H7 (cell line): ENCODE measurements at places on chromosomes 16 and 17. TPM values are rescaled to one million over a fixed set of nuclear protein-coding genes. Genes with fewer than 3 reads are reported as not detected.

Gene CLEC10A
- not detected in 2 replicates for total RNA-seq

Gene MMP28
- total RNA-seq: not detected in 2 replicates

Gene HP
- 1.6 and 9.8 TPM in 2 replicates for total RNA-seq

Gene VAT1L
- total RNA-seq: 18.6 and 19.5 TPM in 2 replicates

Gene CBX2
- total RNA-seq: 89.1 and 97.4 TPM in 2 replicates

DNA sequence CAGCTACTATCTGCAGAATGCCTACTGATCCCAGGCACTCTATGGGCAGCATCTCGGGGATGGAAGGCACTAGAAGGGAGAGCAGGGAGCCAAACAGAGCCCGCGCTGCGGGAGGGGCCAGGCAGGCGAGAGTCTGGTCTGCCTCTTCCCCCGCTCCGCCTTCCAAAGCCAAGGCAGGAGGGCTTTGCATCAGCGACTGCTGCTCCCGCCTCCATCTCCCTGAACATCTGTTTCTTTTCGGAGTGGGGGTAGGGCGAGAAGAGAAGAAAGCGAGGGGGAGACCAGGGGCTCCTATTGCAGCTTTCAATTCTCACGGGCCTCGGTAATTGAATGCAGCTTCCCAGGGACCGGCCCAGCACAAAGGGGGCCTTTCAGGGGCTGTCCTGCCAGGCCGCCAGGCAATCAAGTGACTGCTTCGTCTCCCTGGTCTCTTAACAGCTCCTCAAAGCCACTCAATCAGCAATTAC is 31.4 kb upstream of the CDC42EP4 start:
- peak; percentile 92 for DNase-seq

DNA sequence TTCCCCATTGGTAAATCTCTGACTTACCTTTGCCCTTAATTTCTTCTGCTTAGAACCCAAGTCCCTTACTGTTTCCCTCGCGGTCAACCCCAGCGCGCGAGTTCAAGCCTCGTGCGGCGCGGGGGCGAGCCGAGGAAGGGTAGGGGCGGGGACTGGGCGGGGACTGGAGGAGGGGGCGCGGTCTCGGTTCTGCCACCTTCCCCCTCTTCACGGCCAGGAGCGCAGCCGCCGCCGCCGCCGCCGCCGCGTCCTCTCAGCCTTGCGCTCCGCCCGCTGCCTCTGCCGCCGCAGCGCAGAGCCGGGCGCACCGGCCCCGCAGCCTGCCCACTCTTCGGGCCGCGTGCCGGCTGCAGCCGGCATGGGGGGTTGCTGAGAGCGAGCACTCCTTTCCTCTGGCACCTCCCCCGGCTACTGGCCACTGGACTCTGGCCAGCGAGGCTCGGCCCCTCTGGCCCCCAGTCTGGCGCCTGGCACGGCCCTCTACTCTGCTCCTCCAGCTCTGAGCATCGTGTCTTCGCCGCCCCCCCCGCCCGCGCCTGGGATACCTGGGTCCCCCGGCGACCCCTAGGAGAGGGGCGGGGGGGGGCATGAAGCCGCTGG is at the start of gene RAPGEFL1:
RAPGEFL1 (plus strand) TSS at position 196 of the 600 bp plus-strand sequence; CDS start at position 588, 392 bp downstream.
- peak; percentile 98 for DNase-seq

DNA sequence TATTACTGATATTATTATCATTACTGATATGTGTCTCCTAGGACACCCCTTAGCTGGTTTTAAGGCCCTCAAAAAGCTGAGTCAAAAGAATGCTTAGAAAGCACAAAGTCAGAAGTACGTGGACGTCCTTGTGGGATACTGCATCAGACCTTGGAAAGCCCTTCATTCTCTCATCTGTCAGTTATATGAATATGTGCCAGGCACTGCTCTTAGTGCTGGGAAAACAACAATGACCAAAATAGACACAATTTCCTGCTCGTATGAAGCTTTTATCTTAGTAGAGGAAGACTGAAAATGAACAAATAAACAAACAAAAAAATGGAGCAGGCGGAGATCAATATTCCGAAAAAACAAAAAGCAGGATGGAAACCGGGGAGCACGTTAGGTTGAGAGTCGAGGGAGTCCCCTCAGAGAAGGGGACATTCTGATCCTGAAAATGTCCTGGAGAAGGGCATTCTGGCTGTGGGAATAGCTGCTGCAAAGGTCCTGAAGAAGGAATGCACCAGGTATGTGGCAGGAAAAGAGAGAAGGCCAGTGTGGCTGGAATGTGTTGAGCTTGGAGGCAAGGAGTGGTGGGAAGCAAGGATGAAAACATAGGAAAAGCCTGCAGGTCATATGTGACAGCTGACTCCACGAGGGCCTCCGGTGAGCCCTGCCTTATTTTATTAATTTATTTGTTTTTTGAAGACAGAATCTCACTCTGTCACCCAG is 15.5 kb upstream of the TMEM94 start:
- DNase-seq: peak; percentile 7

DNA sequence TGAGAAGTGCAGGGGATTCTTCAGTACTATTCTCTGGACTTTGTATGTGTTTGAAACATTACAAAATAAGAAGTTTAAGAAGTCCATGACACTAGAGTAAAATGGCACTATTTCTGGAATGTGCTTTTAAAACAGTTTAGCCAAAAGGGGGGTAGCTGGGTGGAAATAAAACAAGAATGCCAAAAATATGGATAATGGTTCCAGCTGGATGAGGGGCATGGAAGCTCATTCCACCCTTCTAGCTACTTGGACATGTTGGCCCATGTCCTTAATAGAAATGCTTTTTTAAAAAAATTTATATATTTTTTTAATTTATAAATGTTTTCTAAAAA is 13.1 kb downstream of the ZC3H7A start:
- no peak for DNase-seq

DNA sequence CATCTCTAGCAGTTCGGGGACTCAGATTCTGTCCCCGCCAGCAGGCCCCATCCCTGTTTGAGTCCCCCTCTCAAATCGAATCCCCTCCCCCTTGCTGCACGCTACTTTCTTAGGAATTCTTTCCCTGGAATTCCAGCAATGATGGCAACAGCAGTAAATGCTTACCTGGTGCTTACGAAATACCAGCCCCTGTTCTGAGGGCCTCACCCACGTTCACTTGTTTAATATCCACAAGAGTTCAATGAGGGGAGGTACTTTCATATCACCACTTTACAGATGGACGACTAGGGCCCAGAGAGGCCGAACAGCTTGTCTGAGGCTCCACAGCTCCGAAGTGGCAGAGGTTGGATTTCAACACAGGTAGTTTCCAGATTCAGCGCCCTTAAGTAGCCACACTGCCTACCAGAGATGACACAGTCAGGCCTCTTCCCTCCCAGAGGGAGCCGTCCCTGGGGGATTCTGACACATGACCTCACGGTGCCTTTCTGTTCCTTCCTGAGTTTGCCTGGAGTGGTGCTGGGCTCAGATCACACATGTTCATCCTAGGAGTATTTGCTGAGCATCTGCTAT is 120.7 kb upstream of the GSE1 start:
- DNase-seq: peak; percentile 90

GRCh38 chr17:54969658-54970572 is 1.4 kb downstream of the STXBP4 start:
- DNase-seq: no peak

GRCh38 chr16:4402439-4403132 is 13.8 kb downstream of the CORO7 start:
- peak; percentile 99 for DNase-seq

DNA sequence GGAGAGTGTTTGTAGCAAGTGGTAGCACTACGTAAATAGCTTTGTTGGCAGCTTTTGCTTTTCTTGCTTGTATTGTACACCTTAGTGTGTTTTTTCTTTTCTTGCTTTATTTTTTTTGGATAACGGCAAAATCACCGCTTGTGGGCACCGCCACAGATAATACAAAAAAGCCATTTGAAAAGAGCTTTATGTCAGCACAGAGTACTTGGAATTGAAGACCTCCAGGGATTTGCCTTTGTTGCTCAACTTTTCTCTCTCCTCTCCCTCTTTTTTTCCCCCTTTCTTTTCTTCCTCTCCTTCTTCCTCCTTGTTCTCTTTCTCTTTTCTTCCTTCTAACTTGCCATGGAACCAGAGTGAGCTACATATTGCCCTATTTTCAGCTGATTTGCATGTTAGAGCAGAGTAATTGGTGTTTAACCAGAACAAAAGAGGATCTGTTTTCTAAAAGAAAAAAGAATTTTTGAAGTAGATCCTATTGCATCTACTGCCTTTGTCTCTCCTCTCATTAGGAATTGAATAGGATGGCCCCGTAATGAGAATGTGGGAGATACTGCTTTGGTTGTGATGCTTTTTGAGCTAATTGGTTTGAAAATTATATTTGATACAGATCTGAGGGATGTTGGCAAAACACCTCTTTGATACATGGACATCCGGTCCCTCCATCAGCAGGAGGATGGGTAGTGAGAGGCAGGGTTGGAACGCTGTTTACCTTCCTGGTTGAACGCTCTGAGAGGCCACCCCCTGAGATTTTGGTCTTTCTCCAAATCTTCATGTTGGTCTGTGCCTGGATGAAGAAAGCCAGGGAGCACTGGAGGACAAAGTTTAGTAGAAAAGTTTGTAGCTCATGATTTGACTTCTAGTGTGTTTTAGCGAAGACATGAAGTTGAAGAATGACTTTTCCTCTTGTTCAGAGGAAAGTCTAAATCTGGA is 85.6 kb downstream of the MSI2 start:
- no peak for DNase-seq

DNA sequence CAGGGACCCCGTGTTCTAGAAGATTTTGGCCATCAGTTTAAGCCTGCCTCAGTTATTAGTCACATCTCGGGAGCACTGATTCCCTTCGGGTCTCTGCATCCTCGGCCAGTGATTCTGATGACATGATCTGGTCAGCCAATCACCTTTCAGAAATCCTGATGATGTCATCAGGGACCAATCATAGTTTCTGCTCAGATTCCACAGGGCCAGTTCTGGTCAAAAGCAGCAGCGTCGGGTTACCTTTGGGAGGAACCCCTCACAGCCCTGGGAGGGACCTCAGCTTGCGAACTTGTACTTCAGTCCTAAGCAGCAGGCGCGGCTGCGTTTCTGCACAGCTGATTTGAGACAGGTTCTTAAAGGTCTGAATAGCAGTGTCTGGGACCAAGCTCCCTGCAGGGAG is 13.9 kb downstream of the KDM8 start:
- DNase-seq: peak; percentile 92

- DNase-seq: peak; percentile 71
Measured at GRCh38 chr16:20359997-20360396, 7.5 kb upstream of the UMOD start.

- no peak for DNase-seq
Measured at GRCh38 chr17:7846063-7846735, 8.7 kb upstream of the TMEM88 start.

DNA sequence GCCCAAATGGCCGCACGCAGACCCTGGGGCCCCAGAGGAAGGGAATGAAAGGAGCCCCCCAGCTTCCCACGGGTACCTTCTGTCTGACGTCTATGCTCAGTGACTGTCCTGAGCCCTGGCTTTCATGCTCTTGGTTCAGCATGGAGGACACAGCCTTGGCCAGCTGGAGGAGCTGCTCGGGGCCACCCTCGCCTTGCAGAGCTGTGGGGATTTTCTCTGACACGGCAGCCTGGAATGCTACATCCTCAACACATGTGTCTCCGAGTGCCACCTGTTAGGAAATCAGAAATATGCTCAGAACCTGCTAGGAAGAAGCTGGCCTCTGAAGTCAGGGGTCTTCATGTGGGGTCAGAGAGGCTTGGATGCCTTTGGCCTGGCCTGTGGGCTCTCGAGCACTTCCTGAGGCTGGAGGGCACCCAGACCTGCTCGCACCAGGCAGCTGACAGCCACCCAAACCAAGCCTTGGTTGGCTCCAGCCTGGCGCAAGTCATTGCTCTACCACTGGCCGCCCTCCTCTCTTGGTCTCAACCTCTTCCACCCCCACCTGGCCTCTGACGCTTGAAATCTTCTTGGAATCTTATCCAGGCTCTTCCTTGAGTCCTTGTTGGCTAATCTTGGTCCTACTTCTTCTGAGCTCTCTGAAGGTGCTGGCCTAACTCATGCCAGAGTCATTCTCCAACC is 63.7 kb upstream of the BCO1 start:
- no peak for DNase-seq

DNA sequence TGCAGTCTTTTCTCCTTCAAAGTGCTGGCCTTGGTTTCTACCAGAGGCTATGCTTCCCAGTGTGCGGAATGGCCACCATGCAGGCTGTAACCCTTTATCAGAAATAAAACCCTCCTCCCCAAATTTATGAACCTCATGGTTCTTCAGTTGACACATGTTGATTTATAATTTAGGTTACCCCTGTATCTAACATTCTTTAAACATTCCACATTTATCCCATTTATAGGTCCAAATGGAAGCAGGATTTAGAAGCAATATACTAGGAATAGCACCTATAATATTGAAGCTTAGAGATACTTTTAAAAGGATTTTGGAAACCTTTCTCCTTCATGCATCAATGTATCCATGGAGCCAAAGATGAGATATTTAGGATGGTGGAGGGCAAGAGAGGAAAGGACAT is 438.8 kb upstream of the C16orf82 start:
- no peak for DNase-seq

DNA sequence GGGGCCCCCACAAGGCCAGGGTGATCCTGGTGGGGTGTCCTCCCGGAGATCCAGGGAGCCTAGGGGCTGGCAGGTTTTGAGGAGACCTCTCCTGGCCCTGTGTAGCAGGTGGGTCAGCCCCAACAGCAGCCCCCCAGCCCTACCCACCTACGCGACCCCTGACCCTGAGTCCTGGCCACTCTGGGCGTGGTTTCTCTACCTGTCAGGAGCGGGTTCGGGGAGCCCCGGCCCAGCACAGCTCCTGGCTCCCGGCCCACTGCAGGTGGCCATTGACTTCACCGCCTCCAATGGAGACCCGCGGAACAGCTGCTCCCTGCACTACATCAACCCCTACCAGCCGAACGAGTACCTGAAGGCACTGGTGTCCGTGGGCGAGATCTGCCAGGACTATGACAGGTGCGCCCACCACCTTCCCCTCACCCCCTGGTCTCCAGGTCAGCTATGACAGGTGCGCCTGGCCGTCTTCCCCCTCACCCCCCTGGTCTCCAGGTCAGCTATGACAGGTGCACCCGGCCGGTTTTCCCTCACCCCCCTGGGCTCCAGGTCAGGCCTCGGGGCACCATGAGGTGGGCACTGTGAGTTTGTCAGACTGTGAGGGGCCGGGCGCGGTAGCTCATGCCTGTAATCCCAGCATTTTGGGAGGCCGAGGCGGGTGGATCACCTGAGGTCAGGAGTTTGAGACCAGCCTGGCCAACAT is 13.0 kb downstream of the CPNE7 start:
- DNase-seq: peak; percentile 48

DNA sequence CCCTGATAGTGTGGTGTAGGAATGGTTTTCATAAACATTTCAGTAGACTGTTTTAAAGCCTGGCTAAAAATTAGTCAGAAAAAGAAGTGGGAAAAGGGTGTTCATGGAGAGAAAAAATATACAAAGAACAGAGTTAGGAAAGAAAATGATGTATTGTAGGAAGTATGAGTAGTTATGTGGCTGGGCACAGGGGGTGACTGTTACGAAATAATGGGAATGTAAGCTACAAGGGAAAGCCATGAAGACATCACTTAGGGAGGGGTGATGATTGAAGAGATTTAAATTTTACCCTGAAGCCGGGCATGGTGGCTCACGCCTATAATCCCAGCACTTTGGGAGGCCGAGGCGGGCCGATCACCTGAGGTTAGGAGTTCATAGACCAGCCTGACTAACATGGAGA is 55.3 kb downstream of the NUP88 start:
- DNase-seq: no peak

- DNase-seq: no peak
Measured at GRCh38 chr17:65679165-65679845, 117.9 kb upstream of the AXIN2 start.

- no peak for DNase-seq
Measured at GRCh38 chr16:10684511-10685151, 10.1 kb downstream of the TEKT5 start.

GRCh38 chr16:82043680-82044584 is 8.9 kb downstream of the HSD17B2 start:
- DNase-seq: no peak
